Foreskin melanocyte (primary cell): ENCODE measurements at places on chromosomes 5 and 9.

- no peak for DNase-seq
Measured at GRCh38 chr5:106171708-106172107, 1499.0 kb downstream of the EFNA5 start.

DNA sequence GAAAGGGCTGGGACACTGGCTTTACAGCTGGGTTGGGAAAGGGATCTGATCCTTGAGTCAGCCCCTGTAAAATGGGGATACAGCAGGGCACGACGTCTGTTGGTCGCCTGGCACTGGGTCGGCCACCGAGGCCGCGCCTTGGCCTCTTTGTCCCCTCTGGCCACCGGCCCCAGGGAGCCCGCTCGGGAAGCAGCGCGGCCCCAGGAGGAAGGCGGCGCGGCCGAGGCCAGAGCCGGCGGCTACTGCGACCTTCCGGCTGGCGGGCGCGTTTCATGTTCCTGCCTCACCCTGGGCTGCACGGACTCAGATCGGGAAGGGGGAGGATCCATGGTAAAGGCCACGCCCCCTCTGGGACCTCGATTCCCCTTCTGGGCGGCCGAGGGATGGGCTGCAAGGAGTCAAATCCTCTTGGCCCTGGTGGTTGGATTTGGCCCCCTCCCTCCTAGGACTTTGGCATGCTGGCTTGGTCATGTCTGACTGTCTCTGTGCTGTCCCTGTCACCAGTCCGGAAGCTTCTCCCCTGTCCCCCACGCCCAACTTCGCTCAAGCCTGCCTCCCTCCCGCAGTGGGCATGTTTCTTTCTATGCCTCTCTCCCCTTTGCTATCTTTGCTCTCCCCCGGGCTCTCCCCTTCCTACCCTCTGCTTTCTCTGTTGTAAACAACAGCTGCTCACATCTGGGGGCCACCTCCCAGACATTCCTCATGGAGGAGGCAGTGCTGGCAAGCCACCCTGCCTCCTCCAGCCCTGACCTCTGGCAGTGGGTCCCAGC lies 25.8 kb downstream of the FPGS start:
- no peak for DNase-seq

DNA sequence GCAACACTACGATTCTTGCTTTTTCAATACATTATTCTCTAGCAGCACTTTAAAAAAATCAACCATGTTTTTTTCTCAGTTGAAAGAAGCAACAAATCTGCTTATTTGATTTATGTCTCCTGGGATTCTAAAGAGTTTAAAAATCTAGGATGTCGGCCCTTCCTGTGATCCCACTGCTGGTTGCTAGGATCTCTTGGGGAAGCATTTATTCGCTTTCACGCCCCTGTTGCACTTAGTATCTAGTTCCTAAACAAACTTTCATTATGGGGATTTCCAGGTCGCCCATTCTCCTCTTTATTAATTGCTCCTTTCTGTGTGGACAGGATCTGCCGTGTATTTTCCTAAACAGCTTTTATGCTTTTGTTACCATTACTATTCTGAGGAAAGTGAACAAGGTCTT lies 313.5 kb downstream of the AGTPBP1 start:
- DNase-seq: no peak

DNA sequence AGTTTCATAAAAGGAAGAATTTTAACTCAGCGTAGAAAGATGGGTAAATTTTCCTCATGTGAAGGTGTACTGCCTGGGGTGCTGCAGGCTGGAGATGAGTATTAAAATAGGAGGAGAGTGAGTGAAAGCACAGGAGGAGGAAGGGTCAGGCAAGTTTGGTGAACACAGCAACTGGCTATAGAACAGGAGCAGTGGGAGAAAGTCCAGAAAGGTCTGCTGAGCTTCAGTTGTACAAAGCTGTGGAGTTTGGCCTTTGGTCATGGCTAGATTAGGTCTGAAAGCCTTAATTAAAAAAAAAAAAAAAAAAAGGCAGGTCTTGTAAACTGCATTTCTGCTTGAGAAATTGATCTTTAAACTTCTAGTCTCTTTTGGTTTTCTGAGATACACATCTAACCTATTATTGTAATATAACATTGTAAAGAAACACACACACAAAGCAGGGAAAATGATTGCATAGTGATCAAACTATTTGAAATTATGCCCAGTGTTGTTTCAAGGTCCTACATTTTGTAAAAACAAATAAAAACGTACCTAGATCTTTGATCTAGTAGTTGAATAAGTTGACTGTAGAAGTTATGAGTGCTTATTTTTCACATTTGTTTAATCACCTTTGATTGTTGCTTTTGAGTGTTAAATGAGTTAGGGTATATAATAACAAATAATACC lies 43.6 kb downstream of the MAP3K1 start:
- no peak for DNase-seq

DNA sequence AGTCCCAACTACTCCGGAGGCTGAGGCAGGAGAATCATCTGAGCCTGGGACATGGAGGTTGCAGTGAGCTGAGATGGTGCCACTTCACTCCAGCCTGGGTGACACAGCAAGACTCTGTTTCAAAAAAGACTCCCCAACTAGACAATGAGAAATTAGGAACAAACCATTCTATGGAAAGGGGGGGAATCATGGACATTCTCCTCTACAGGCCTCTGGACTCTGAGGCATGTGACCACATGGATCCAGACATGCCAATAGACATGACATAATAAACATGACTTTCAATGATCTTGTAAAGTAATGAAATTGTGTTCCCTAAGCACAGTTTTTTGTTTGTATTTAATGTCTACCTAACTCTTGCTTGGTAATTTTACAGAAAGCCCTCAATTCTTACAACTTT lies 8.8 kb downstream of the HOMER1 start:
- peak; percentile 35 for DNase-seq

DNA sequence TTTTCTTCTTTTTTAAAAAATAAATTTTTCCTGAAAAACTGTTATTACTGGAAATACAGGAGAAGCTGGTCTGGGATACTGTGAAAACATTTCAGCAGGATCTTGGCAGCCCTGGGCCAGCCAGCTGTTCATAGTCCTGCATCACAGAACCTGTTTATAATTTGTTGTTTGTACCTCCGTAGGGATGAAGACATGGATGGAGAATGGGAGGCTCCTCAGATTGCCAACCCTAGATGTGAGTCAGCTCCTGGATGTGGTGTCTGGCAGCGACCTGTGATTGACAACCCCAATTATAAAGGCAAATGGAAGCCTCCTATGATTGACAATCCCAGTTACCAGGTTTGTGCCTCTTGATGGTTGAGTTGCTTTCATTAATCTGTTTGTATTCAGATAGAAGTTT lies 12.4 kb upstream of the MAML1 start:
- no peak for DNase-seq

- DNase-seq: no peak
Measured at GRCh38 chr5:157744051-157745011, 819 bp downstream of the LSM11 start.
